H9 (cell line): ENCODE measurements at places on chromosomes 1 and 21. TPM values are rescaled to one million over a fixed set of nuclear protein-coding genes. Genes with fewer than 3 reads are reported as not detected.

The GALNT2 gene
- 56.1 and 57.6 TPM in 2 replicates for total RNA-seq

The PGBD5 gene
- total RNA-seq, result 19.0 and 19.1 TPM in 2 replicates

The CAPN8 gene
- not detected in 2 replicates for total RNA-seq

The HECTD3 gene
- 36.0 and 37.5 TPM in 2 replicates for total RNA-seq

The LCE1D gene
- not detected in 2 replicates for total RNA-seq

The TRIM63 gene
- total RNA-seq, result not detected in 2 replicates

The RER1 gene
- 110 and 118 TPM in 2 replicates for total RNA-seq

The AKNAD1 gene
- total RNA-seq, result not detected in 2 replicates

The RNF223 gene
- not detected in 2 replicates for total RNA-seq

The LRRC7 gene
- total RNA-seq, result not detected in 2 replicates

The ELOVL1 gene
- 20.7 and 21.6 TPM in 2 replicates for total RNA-seq

The USH2A gene
- total RNA-seq, result 0.04 and 0.11 TPM in 2 replicates

DNA sequence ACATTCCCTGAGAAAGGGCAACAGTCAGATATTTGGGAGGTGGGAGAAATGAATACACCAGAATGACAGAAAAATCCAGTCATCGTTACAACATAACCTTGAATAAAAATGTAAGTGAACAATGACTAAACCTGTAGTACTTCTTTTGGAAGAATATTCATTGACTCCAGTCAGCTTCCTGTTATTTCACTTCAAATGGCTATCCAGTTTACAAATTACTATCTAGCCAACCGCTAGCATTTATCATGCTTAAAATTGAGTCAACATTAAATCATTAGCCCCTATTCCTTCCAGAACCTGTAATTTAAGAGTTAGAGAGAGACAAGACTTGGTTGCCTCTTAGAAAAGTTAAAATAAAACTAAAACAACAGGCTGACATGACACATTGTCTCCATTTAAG lies 33.6 kb downstream of the WLS start:
- DNase-seq, result no peak

DNA sequence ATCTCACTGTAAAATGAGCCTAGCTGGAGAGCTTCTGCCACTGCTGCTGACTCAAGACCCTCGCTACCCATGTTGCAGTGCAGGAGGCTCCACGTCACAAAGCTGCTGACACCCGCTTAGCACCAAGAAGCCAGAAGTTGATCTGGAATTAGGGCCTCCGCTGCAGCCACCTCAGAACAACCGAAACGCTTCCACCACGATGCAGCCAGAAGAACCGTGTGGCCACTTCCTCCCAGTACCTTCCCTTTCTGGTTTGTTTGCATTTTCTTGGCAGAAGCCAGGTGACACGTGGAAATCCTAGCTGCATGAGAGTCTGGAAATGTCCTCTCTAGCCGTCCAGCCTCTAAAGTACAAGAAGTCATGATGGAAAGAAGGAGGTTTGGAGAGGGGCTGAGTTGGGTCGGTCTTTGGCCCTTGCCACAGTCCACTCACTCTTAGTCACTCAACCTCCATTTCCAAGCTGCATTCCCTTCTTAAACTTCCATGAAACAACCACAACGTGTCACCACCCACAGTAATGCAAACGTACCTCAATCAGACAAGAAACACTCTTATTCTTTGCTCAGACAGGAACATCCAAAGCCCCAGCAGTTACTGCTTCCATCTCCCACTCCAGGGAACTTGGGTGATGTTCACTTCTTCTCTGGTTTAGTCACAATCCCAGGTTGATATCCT lies 10.0 kb upstream of the CDA start:
- DNase-seq, result no peak

DNA sequence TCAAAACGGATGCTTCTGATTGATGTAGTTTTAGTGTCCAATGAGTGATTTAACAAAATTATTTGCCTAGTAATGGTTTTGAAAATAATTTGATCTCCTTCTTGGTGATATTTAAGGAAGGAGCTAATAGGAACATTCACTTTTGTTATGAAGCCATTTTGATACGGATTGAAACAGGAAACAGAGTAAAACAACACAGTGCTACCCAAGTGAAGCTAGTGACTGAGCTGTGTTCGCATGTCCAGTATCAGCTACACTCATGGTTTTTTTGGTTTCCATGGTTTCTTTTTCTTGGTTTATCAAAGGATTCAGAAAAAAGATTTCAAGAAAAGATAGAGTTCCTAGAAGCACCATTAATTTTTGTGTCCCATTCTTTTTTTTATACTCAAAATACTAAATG lies 40.1 kb upstream of the PLEKHO1 start:
- DNase-seq, result no peak

DNA sequence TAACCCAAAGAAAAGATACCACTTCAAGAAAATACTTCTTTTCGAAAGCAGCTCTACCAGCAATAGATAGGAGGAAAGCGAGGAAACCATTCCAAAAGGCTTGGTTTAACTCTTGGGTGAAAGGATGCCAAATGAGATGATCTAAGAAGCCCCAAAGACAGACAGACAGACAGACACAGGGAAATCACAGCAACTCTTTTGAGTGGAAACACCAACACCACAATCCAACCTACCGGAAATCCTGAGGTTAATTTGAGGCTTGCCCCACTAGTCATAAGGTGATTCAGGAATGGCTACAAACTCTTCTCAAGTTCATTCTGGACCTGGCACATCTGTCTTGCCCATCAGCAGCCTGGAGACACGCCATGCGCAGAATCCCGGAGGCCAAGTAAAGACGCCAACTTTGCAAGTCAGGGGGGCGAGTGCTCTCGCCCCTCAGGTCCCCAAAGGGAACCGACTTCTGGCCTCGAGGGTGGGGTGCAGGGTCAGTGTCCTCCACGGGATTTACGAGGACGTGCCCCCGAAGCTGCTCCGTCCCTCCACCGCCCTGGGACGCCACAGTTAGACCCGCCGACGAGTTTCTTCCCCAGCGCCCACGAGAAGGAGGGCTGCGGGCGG lies 778 bp downstream of the EVI5 start:
- peak; percentile 31 for DNase-seq

DNA sequence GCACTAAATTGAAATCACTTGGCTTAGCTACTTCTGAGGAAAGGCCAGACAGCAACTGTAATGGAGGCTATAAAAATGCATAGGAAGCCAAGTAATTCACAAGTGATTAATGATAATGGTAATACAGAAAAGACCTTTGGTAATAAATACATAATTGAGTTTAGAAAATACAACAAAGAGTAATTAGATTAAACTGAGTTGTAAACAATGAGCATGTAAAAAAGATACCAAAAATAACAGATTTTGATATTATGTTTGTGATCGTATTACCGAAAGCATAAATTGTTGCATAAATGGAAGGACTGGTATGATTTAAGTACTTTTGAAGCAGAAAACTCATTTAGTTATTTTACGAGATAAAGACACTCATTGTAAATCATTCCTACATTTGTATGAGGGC lies 556.7 kb upstream of the TMPRSS15 start:
- DNase-seq, result no peak

DNA sequence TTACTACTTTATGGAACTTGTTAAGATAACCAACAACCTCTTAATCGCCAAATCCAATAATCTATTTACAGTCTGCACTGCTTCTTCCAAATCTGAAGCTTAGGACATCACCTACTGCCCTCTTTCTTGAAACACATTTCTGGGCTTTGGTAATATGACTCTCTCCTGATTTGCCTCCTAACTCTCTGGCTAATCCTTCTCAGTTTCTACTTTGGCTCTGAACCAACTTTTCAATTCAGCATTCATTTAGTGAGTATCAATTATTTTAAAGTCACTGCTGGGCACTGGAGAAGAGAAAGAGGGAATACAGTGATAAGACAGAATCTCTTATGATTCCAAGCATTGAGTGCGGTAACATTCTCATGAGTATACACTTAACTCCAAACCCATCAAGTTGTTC lies 275.0 kb downstream of the AKT3 start:
- DNase-seq, result no peak

GRCh38 chr1:97050506-97050905 lies 328.9 kb downstream of the PTBP2 start:
- no peak for DNase-seq

DNA sequence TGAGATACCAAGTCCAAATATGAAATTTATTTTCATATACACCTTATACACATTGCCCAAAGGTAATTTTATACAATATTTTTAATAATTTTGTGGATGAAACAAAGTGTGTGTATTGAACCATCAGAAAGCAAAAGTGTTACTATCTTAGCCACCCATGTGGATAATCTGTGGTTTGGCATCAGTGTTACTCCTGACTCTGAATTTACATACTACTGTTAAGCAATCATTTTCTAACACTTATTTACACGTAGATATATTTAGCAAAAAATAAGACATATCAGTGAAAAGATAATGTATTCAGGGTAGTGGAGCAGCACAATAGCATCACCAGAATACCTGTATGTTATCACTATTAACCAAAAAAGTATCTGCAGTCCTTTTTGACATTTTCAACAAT lies 23.8 kb downstream of the DENND2D start:
- DNase-seq, result no peak

- DNase-seq, result no peak
Measured at GRCh38 chr1:225934711-225935110, 6.3 kb downstream of the LEFTY2 start.

DNA sequence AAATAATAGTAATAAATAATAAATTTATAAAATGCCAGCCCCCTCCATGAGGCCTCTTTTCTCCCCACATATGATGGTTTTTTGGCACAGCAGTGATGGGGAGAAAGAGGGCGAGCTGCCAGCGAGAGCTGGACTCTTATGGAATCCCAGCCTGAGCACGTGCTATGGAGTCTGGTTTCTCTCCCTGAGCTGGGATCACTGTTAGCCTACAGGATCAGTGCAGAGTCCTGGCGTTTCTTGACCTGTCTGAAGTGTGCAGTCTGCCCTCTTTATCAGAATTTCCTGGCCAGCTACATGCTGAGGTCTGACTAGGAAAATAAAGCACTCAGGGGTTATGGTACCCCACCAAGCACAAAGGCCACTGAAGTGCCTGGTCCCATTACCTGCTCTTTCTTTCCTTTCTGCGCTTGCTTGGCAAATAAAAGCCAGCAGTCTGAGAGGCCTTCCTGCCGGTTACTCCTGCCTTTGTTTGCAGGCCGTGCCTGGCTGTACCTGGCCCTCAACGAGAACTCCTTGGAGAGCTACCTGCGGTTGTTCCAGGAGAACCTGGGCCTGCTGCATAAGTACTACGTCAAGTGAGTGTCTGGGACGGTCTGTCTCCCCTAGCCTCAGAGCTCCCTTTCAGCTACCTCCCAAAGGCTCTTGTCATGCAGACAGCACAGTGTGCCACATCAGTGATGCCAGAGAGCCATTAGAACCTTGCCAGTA lies 18.5 kb upstream of the SLC25A34 start:
- no peak for DNase-seq

DNA sequence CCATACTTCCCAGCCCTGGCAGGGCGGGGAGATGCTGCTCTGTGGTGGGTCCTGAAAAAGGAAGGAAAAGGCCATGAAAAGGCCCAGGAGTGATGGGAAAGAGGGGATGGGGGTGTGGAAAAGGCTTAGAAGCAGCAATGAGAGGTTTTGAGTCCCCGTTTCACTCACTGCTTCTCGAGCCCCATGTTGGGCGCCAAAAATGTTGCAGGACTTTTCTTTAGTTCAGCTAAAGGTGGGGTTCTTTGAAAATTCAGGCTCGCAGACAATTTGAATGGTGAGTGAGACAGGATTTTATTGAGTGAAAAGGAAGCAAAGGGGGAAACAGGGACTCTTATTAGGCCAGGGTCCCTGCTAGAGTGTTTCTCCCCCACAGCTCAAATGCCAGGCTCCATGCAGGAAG lies 93.1 kb downstream of the MRPS6 start:
- no peak for DNase-seq

DNA sequence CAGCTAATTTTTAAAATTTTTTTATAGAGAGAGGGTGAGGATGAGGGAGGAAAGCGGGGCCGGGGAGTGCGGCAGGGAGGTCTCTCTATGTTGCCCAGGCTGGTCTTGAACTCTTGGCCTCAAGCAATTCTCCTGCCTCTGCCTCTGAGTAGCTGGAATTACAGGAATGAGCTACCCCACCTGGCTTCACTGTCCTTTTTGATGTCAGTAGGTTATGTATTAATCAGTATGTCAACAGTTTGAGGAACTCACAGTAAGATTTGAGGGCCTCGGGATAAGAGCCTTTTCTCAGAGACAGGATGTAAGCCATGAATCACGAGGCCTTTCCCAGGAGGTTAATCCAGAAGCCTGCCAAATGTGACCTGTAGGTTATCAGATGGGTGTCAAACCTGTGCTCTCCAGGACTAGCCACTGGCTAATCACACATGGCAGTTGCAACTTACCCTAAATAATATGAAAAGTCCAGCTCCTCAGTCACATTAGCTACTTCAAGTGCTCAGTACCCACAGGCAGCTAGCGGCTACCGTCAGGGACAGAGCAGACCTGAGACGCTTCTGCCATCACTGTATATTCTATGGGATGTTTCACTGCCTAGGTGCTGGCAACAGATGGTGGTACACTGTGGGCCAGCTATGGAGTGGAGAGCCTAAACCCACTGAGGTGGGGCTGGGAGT lies 33.1 kb downstream of the TRIM67 start:
- no peak for DNase-seq

- no peak for DNase-seq
Measured at GRCh38 chr1:178575611-178576361, 62.9 kb downstream of the TEX35 start.

DNA sequence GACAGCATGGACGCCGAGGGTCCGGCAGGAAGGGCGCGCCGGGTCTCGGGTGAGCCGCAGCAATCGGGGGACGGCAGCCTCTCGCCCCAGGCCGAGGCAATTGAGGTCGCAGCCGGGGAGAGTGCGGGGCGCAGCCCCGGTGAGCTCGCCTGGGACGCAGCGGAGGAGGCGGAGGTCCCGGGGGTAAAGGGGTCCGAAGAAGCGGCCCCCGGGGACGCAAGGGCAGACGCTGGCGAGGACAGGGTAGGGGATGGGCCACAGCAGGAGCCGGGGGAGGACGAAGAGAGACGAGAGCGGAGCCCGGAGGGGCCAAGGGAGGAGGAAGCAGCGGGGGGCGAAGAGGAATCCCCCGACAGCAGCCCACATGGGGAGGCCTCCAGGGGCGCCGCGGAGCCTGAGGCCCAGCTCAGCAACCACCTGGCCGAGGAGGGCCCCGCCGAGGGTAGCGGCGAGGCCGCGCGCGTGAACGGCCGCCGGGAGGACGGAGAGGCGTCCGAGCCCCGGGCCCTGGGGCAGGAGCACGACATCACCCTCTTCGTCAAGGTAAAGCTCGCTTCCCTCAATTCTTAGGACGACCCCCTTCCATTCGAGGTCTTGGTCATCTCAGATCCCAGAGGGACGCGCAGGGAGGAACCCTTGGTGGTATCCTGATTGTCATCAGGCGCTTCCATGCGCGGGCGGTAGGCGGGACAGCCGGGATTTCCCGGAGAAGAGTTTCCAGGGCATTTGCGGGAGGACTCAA lies 1.6 kb downstream of the CLIC6 start:
- DNase-seq, result peak; percentile 67

GRCh38 chr1:159214149-159214760 lies 9.6 kb downstream of the ACKR1 start:
- peak; percentile 55 for DNase-seq

GRCh38 chr1:67468066-67468718 lies 38.0 kb upstream of the SERBP1 start:
- DNase-seq, result no peak
